ENCODE measurements at places on chromosomes 16 and 17.

GRCh38 chr16:85017151-85017550 is 5.8 kb upstream of the ZDHHC7 start:
- no peak for DNase-seq

DNA sequence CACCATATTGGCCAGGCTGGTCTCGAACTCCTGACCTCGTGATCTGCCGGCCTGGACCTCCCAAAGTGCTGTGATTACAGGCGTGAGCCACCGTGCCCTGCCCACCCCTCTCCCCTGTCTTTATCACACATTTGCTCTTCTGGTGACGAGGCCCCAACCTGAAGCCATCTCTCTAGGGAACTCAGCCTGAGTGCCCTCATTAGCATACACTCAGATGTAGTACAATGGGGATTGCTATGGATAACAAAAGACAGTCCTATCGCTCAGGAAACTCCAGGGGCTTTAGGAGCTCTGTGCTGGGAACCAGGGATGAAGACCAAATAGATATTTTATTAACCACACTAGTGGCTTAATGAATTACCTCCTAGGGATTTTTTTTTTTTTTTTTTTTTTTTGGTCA is 100.7 kb downstream of the MARF1 start:
- DNase-seq, result no peak

DNA sequence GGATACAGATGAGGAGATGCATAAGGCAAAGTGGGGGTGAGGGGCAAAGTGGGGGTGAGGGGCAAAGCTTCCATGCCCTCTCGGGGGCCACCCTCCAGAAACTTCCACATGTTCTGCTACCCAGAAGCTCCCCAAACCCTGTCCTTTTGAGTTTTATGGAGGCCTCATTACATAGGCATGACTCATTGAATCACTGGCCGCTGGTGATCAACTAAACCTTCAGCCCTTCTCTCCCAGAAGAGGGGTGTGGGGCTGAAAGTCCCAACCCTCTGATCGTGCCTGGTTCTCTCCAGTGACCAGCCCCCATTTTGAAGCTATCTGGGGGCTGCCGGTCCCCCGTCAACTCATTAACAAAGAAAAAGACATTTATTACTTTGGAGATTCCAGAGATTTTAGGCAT is 27.5 kb downstream of the ITGAE start:
- DNase-seq, result no peak

DNA sequence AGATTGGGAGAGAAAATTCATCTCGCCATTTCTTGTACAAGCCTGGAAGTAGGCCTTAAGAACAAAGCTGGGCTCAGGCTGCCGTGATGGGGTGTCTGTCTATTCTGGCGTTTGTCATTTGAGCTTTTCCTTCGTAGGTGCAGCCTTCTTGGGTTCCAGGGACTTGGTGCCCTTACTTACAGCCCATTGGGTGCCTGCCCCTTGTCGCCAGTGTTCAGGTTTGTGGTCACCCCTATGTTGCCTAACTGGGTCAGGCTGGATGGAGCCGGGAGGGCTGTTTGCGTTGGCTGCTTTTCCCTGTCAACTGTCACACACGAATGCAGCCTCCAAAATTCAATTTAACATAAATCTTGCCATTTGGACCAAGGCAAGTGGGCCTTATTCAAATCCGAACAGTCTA is 23.7 kb upstream of the MED9 start:
- DNase-seq, result no peak

GRCh38 chr16:66020046-66020445 is 346.4 kb upstream of the CDH5 start:
- no peak for DNase-seq
